ENCODE measurements at places on chromosomes 12 and 14.

DNA sequence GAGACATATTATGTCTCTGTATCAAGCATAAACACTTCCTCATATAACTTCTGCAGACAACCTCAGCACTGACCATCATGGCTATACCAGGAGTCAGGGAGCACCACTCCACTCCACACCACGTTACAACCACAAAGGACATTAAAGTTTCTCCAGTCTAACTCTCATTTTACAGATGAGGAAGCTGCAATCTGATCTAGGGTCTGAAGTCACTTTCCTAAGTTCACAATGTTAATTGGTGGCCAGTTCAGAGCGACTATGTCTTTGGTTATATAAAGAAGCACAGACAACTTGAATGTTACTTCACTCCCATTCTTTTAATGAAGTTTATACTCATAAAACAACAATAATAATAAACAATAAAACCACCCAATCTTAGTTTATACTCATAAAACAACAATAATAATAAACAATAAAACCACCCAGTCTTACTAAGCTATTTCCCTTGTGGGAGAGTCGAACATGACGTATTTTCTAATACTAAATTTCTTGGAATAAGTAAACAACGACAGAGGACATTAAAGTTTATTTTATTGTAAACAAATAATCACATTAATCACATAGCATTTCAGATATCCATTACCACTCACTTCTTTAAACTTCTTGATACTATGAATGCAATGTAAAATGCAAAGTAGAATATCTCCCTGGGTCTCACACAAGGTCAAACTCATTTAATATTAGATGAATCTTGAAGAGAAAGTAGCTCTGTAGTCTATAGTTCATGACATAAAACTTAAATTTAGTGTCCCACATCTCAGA is 72.4 kb upstream of the SSTR1 start:
- no peak for DNase-seq

DNA sequence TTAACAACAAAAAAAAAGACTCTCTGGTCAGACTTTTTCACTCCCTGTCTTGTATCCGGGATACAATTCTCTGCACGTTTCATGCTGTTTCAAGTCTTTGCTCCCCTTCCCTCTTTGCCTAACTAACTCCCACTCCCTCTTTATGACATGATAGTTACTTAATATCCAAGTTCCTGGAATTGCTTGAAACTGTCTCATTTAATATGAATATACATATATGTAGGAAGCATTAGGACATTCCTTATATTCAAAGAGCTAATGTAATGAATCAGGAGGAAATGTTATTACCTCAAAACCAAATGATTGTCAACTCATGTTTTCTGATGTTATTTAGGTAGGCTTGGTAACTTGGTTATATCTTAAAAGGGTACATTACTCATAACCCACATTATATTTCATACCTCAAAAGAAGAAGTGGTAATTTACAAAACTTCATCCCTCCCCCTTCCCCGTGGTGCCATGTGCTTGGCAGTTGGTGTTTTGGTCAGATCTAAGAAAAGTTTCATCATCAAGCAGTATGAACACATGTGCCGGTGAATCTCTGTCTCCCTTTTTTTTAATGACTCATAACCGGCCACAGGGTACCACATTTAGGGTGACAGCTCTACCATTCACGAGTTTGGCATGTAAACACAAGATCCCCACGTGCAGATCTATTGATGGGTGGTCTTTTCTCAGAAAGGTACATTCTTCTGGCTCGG is 56.5 kb downstream of the HCAR2 start:
- DNase-seq: no peak

DNA sequence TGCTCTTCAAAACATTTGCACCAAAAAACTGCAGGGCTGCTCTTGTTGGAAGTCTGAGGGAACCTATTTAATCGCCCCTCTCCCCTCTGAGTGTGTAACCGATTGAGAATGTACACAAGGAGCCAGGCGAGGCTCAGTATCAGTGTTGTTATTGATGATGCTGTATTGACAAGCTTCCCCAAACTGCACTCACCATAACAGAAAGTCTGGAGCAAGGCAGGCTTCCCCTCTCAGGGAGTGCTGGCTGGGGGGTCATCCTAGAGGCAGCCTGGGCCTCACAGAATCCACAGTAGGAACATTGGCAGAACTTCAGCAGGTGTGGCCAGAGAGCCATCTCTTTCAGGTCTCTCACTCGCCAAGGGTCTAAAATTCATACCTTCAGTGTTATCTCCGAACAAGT is 58.1 kb upstream of the TUNAR start:
- no peak for DNase-seq

- no peak for DNase-seq
Observed at GRCh38 chr14:65860956-65861611, 448.6 kb downstream of the FUT8 start.

DNA sequence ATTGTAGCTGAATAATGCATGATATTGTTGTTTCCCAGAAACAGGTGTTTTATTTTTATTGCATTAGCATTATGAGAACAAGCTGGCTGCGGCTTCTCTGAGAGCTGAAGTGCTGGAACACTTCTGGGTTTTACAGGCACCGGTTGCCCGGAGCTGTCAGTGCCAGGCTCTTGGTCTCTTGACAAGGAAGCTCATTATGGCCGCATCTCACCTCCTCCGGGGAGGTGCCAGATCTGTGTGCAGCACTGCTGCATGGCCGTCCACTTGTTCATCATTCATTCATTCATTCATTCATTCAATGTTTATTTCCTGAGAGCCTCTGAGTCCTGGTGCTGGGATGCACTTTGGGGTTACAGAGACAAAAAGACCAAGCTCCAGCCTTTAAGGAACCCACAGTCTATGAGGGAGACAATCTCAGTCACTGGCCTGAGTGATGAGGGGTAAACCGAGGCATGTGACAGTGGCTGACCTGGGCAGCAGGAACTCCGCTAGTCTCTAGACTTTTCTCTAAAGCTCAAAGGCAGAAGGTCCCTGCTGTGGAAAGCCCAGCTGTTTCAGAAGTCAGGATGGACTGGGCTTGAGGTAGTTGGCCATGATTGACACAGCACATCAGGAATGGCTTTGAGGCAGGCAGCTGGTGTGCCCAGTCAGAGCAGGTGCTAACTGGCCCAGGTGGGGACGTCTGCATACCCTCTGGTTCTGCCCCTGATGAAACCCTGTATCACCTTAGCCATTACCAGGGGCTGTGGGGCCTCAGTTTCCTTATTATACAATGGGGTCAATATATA is 181.0 kb downstream of the ADGRD1 start:
- DNase-seq: no peak

- DNase-seq: no peak
Observed at GRCh38 chr14:72796935-72797334, 97.0 kb downstream of the DPF3 start.

All from NCI-H774 (cell line).